ENCODE measurements at places on chromosomes 1 and 21.

DNA sequence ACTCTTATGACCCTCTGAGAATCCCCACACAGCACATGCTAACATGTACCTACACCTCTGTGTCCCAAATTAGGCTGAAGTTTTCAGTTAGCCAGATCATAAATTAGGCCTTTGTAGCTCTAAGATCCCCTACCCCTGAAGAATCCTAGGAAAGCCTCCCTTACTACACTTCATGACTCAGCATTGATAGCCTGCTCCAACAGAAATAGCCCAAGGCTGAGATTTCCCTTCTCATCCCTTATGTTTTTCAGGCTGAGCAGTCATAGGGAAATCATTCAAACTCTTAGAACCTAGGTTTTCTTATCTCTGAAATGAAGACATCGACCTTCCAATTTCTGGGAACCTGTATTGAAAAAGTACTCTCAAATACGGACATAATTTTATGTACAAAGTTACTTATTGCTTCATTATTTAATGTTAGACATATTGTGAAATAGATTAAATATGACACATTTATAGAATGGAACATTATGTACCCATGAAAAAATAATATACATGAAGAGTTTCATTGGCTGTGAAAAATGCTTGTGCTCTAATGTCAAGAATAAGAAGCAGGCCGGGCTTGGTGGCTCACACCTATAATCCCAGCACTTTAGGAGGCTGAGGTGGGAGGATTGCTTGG lies 122.4 kb upstream of the UBE2U start:
- no peak for DNase-seq

GRCh38 chr21:43733529-43734071 lies 14.7 kb downstream of the PDXK start:
- no peak for DNase-seq

DNA sequence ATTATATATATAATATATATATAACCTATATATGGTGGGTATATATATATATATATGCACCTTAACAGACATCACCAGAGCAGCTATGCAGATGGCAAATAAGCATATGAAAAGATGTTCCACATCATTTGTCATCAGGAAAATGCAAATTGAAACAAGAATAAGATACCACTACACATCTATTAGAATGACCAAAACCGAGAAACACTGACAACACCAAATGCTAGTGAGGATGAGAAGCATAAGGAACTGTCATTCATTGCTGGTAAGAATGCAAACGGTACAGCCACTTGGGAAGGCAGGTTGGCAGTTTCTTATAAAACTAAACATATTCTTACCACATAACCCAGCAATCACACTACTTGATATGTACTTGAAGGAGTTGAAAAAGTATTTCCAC lies 219.8 kb upstream of the PRMT6 start:
- no peak for DNase-seq

DNA sequence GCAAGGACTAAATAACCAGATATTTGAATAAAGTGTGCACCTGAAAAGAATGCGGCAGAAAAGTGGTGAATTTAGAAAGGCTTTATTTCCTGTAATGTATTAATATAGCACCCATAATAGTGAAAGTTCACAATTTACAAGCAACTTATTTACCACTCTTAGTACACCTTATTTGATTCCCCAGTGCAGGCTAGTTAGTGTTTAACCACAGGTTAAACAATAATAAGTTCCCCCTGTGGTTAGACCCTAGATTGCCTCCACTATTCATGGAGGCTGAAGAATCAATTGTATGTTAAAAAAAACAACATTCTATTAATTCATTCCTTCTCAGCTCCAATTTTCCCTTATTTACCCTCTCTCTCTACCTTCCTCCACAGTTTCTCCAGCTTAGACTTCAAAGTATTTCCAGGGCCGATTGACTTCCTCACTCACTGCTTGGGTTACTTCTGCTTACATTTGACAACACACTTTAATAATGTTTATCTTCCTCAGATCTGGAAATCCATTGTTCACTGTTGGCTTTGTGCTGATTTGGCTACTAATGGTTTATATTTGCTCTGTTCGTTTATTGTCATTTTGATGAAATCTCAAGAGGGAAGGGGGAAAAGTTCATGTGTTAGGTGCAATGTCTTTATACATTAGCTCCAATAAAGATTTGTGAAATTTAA lies 796.3 kb downstream of the BRINP3 start:
- DNase-seq: no peak

- DNase-seq: no peak
These were observed 433.1 kb downstream of the CAMTA1 start for GRCh38 chr1:7218210-7218832.

DNA sequence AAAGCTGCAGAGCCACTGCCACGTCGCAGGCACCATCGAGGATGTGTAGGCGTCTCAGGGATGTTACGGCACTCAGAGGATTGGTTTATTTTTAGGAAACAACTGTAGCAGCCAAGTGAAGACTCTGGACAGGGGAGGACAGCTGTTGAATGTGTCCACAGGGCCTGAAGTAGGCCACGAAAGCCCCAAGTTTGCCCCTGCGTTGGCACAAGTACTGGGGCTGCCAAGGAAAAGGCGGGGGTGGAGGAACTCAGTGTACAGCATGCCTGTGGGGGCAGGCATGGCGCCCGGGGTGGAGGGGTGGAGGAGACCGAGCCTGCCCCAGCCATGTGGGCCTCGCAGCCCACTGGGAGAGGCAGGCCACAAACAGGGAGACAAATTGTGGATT lies 89.7 kb downstream of the ADARB1 start:
- DNase-seq: no peak

DNA sequence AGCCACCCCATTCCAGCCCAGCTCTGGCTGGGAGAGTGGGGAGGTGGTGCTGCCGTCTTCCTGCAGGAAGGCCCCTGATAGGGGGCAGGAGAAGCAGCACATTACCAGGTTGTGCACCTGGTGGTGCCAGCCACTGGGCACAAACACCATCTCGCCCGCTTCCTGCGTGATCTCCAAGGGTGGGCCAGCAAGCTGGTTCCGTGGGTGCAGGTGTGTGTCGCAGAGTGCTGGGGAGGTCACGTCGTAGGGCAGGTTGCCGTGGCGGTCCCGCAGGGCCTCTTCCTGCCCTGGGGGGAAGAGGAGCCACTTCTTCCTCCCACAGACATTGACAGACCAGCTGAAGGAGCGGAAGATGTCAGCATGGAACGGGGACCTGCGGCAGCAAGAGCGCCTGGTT lies 1.8 kb downstream of the JMJD4 start:
- DNase-seq: no peak

Data from mesothelial cell of epicardium (in vitro differentiated cells).